ENCODE measurements at places on chromosomes 2 and 18. TPM values are rescaled to one million over a fixed set of nuclear protein-coding genes. Genes with fewer than 3 reads are reported as not detected.

LYPD6 gene
- not detected for polyA plus RNA-seq

SMYD1 gene
- 0.15 TPM for polyA plus RNA-seq

CLIP4 gene
- polyA plus RNA-seq: 21.7 TPM

IL36G gene
- not detected for polyA plus RNA-seq

NPPC gene
- not detected for polyA plus RNA-seq

SEPTIN10 gene
- 0.53 TPM for polyA plus RNA-seq

GRCh38 chr2:187302586-187302985 lies 145.5 kb downstream of the CALCRL start:
- DNase-seq: no peak
- no peak overlapping the region for H3K4me3 ChIP-seq
- no peaks in the 10 kb centered on the region for H3K4me1 ChIP-seq
- no peak overlapping the region for H3K27ac ChIP-seq
- no peaks in the 10 kb centered on the region for H3K27me3 ChIP-seq

DNA sequence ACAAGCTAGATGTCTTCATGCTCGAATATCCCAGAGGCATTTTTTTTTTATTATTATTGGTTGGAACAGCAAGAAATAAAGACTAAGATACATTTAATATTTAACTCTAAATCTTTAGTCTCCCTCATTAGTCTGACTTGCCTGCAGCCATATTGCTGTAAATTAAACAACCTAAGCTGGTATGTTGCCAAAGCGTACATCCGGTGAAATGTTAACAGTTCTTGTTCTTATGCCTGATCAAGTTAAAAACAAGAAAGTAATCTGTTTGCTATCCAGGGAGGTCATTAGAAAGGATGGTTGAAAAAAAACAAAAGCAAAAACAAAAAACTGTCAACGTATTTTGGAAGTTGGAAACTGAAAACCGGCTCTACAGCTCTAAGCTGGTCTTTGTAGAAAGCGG lies 125.9 kb upstream of the NABP1 start:
- no peaks in the 10 kb centered on the region for H3K36me3 ChIP-seq
- H3K4me1 ChIP-seq: no peaks in the 10 kb centered on the region
- H3K27ac ChIP-seq: no peak overlapping the region
- no peak for DNase-seq
- H3K4me3 ChIP-seq: no peak overlapping the region

DNA sequence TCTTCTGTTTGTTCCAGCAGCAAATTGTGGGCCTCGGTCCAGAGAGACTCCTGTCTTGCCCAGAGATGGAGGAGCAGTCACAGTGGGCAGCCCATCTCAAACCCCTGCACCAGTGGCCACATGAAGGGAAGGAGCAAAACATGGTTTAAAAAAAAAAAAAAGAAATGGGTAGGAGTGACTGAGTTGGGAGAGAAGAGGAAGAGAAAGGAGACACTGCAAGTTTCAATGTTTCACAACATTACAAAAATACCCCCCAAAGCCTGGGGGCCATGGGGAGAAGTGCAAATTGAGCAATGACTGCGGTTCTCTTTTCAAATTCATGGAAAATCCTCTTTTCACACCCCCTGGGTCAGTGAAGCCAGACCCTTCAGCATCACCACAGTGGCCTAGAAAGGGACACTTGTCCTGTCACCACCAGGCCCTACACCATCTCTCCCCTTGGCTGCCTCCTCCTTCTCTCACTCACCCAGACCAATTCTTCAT lies 117.1 kb downstream of the ZFP36L2 start:
- H3K4me1 ChIP-seq: no peaks in the 10 kb centered on the region
- no peaks in the 10 kb centered on the region for H3K27me3 ChIP-seq
- H3K27ac ChIP-seq: no peak overlapping the region
- no peaks in the 10 kb centered on the region for H3K36me3 ChIP-seq
- no peak overlapping the region for H3K4me3 ChIP-seq

GRCh38 chr2:184178229-184178628 lies 420.1 kb upstream of the ZNF804A start:
- no peaks in the 10 kb centered on the region for H3K4me1 ChIP-seq
- H3K4me3 ChIP-seq: no peak overlapping the region
- no peaks in the 10 kb centered on the region for H3K36me3 ChIP-seq
- H3K27me3 ChIP-seq: no peaks in the 10 kb centered on the region
- no peak for DNase-seq
- H3K27ac ChIP-seq: no peak overlapping the region

DNA sequence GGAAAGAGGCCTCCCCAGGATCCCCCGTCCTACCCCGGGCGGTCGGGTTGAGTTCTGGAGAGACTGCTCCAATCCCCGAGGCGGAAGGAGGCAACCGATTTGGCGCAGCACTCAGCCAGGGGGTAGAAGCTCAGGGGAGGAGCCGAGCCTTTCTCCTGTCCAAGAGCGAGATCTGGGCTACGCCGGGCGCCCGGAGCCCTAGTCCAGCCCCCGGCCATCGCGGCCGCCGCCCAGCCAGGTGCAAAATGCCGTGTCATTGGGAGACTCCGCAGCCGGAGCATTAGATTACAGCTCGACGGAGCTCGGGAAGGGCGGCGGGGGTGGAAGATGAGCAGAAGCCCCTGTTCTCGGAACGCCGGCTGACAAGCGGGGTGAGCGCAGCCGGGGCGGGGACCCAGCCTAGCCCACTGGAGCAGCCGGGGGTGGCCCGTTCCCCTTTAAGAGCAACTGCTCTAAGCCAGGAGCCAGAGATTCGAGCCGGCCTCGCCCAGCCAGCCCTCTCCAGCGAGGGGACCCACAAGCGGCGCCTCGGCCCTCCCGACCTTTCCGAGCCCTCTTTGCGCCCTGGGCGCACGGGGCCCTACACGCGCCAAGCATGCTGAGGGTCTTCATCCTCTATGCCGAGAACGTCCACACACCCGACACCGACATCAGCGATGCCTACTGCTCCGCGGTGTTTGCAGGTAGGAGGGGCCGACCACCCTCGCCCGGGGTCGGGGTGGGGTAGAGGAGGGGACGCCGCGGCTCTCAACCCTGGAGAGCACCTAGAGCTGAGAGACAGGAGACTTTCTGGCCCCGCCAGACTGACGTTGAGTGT lies at the start of gene DYSF:
Gene DYSF, plus strand, starts transcription at position 158 of the 817 bp plus-strand sequence.
- H3K27ac ChIP-seq: no peak within 1 kb of the TSS
- peak within 1 kb of the TSS; percentile 20 for H3K4me3 ChIP-seq
- H3K27me3 ChIP-seq: no peaks in the 10 kb centered on the region
- no peaks in the 10 kb centered on the region for H3K36me3 ChIP-seq

GRCh38 chr2:231425811-231426703 lies 30.5 kb downstream of the B3GNT7 start:
- H3K4me3 ChIP-seq: no peak overlapping the region
- H3K4me1 ChIP-seq: peaks cover 15% of the 10 kb centered on the region
- peak; percentile 15 for DNase-seq
- no peaks in the 10 kb centered on the region for H3K27me3 ChIP-seq
- no peaks in the 10 kb centered on the region for H3K36me3 ChIP-seq
- no peak overlapping the region for H3K27ac ChIP-seq

GRCh38 chr2:61763605-61764034 lies 90.2 kb downstream of the FAM161A start:
- H3K27ac ChIP-seq: peak overlapping the region; percentile 93
- no peaks in the 10 kb centered on the region for H3K36me3 ChIP-seq
- peak overlapping the region; percentile 71 for H3K4me3 ChIP-seq

DNA sequence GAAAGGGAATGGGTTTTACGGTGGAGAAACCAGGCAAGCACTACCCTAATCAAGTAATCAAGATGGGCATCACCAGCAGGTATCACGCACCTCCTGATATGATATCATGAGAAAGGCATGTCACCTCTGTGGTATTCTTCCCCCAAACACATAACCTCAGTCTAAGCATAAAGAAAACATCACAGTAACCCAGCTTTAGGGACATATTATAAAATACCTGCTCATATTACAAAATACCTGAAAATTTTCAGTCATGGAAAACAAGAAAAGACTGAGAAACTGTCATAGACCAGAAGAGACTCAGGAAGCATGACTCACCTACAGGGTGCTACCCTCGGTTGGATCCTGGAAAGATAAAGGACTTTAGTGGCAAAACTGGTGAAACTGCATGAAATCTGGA lies 30.5 kb downstream of the GCKR start:
- H3K4me3 ChIP-seq: no peak overlapping the region
- no peaks in the 10 kb centered on the region for H3K36me3 ChIP-seq
- H3K4me1 ChIP-seq: no peaks in the 10 kb centered on the region
- no peaks in the 10 kb centered on the region for H3K27me3 ChIP-seq

DNA sequence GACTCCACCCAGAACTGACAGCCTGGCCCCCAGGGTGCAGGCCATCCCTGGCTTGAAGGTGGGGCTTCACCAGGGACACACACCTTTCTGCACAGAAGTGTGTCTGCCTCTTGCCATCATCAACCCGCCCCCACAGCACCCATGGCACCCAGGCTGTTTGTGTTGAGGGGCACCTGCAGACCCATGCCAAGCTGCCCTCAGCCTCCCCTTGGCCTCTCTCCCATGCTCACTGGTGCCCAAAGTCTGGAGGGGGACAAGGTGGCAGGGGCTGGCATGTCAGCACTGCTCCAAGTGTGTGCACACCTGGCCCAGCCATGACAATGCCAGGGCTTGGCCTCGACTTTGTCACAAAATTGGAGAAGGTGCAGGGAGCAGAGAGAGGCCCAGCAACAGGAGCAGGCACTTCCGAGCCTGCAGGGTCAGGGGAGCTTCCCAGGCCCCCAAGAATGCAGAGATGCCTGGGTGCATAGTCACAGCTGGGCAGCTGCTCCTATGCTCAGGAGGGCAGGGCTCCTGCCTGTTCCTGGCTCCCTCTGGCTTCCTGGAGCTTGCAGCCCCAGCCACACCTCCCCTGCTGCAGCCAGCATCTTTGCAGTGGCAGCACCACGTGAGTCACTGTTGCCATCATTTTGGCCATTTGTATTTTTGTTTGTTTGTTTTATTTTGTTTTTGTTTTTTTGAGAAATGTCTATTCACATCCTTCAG lies 280.6 kb upstream of the UBE2E3 start:
- H3K36me3 ChIP-seq: no peaks in the 10 kb centered on the region
- no peak overlapping the region for H3K27ac ChIP-seq
- no peaks in the 10 kb centered on the region for H3K4me1 ChIP-seq
- H3K4me3 ChIP-seq: no peak overlapping the region
- no peak for DNase-seq

Measured in naive thymus-derived CD4-positive, alpha-beta T cell (primary cell).